RCC 7860 (cell line): ENCODE measurements at places on chromosomes 6 and 20.

DNA sequence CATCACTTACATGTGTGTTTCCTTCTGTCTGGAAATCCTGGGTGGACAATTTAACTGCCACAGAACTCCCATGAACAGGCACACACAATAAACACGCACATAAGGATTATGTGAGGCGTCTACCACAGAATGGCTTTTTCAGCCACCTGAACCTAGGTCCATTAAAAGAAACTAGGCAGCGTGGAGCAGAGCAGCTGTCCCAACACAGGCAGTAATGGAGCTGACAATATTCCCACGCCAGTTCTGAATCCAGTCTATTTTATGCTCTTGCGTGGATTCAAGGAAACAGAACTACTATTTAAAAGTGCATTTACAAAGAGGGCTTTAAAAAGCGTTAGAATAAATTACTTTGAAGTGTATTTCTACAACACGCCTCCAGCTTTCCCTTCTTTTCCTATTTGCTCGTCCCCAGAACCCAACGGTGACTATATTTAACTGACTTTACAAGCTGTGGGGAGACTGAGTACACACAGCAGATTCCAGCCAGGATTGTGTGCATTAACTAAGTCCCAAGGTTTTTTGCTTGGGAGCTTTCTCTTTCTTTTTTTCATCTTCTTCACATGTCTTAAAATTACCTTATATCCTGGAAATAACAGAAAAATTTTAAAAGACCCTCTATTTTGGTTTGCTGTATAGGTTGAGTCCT is 95.9 kb downstream of the GMDS start:
- no peak for DNase-seq

DNA sequence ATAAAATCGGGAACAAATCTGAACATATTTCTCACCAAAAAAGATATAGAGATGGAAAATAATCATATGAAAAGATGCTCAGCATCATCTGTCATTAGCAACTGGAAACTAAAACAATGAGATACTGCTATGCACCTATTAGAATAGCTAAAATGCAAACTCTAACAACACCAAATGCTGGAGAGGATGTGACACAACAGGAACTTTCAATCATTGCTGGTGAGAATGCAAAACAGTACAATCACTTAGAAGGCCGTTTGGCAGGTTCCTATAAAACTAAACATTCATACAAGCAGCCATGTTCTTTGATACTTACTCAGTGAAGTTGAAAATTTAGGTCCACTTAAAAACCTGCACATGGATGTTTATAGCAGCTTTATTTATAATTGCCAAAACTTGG is 67.0 kb downstream of the FAM50B start:
- DNase-seq: no peak

GRCh38 chr6:3376064-3376463 is 80.8 kb downstream of the SLC22A23 start:
- no peak for DNase-seq

- no peak for DNase-seq
Observed at GRCh38 chr20:51420111-51420510, 122.4 kb downstream of the NFATC2 start.

DNA sequence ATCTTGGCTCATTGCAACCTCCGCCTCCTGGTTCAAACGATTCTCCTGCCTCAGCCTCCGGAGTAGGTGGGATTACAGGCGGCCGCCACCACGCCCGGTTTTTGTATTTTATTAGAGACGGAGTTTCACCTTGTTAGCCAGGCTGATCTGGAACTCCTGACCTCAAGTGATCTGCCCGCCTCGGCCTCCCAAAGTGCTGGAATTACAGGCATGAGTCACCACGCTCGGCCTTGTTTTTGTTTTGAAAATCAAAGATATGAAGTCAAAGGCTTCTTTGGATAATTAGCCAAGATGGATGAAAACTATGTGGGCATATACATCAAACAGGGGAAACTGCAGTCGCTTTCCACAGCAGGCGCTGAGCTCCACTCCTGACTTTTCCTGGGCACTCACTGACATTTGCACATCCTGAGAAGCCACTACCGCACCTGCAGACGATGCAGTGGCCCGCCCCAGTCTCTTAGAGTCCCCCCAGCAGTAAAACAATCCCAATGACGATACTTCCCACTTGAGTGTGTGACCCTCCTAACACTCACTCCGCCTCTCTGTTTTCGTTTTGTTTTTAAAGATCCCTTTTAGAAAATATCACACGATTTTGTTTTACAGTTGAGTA is 44.1 kb downstream of the GJA1 start:
- DNase-seq: no peak

- no peak for DNase-seq
Observed at GRCh38 chr20:50866036-50866685, 65.1 kb downstream of the ADNP start.

DNA sequence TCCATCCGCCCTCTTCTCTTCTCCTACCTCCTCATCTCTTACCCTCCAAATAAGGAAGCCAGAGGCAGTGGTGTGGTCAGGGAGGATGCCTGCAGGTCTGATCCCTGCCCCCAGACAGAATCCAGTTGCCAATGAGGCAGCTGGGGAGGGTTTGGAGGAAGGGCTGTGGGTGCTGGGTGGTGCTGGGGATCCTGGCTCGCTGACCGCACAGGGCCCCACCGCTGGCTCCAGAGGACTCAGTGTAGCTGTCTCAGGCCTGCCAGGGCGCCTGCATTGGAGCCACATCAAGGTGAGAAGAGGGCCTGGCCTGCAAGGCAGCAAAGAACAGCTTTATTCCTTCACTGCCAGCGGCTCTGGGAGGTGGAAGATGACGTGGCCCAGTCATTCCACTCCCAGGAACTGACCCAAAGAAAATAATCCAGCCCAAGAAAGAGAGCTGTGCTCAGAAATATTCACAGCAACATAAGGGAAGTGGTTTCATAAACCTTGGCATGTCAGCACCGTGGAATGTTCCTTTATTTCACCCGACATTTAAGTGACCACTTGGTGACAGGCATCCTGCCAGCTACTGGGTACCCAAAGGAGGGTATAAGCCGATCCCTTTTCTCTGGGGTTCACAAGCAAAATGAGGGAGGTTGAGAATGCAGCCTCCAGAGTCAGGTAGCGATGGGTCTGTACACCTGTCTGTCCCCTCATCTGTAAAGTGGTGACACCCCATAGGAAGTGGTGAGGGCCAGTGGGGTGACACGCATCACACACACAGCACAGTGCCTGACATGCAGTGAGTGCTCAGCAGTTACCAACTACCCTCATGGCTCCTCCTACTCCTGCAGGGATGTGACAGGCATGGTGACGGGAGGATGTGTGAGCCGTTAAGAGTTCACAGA is 125.1 kb downstream of the SNX5 start:
- peak; percentile 91 for DNase-seq

GRCh38 chr20:31705598-31706597 is 16.8 kb downstream of the BCL2L1 start:
- no peak for DNase-seq

DNA sequence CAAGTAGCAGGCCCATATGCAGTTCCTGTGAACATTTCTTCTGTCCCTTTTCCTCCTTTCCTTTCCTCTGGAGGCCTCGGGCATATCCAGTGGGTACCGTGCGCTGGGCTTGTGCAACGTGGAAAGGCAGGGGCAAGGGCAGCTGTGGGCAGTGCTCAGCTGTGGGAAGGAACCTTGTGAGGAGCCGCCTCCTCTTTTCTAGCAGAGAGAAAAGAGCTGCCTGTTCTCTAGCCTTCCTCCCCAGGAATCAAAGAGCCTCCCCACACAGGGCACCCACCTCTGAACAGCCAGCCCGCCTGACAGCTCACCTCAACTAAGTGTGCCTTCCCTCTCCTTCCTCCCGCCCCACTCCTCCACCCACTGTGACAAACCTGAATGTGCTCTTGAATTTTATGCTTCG is 143.3 kb upstream of the HDDC2 start:
- no peak for DNase-seq

- no peak for DNase-seq
Observed at GRCh38 chr6:3389390-3390167, 67.3 kb downstream of the SLC22A23 start.

- no peak for DNase-seq
Observed at GRCh38 chr6:138107752-138108592, 753 bp upstream of the PERP start.

DNA sequence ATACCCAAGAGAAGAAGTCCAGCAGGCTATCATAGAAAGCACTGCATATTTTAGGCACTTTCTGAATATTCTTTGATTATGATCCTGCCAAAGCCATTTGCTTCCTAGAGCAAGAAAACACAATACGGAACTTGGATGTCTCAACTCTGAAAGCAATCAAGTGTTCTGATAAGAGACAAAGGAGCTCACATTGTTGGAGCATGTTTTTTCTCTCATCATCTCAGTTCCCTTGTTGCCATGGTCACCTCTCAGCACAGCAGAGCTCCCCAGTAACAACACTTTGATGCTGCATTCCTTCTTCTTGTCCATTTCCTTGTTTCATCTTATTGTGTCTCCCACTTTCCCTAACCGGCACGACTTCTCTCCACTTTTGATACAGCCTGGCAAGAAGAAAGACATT is 168.7 kb upstream of the FUT9 start:
- no peak for DNase-seq

- peak; percentile 20 for DNase-seq
Observed at GRCh38 chr6:35497571-35498421, 917 bp upstream of the TEAD3 start.

DNA sequence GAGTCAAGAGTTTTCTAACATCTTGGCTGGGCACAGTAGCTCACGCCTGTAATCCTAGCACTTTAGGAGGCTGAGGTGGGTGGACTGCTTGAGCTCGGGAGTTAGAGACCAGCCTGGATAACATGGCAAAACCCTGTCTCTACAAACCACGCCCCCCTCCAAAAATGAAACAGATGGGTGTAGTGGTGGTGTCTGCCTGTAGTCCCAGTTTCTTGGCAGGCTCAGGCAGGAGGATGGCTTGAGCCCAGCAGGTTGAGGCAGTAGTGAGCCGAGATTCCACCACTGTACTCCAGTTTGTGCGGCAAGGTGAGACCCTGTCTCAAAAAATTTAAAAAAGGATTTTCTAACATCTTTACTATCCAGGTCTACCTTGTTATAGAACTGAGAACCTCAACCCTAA is 22.0 kb downstream of the FAM8A1 start:
- no peak for DNase-seq

- no peak for DNase-seq
Observed at GRCh38 chr6:28081486-28081751, 1.1 kb downstream of the ZNF165 start.

DNA sequence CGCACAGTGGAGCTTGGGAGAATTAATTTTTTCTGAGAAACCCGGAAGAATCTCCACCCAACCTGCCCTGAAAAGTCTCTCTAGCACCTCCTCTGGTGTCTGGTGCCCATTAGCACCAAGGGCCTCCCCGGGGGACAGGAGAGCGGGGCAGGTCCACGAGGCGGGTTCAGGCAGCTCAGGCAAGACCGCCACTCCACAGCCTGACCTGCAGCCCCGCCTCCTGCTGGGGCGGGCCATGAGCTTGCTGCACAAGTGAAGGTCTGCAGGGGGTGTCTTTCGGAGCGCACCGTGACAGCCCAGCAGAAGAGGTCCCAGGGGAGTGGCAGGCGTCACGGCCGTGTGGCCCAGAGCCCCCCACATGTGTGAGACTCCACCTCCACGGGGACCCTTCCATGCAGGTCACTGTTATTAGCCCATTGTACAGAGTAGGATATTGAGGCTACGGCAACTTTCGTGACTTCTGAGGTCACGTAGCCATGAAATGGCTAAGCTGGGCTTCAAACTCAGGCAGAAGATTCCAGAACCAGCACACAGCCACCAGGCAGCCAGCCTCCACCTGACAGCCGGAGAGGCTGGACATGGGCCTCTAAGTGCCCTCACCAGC is 63.9 kb upstream of the SLCO4A1 start:
- DNase-seq: no peak

GRCh38 chr20:21137078-21137477 is 11.2 kb downstream of the KIZ start:
- DNase-seq: no peak

DNA sequence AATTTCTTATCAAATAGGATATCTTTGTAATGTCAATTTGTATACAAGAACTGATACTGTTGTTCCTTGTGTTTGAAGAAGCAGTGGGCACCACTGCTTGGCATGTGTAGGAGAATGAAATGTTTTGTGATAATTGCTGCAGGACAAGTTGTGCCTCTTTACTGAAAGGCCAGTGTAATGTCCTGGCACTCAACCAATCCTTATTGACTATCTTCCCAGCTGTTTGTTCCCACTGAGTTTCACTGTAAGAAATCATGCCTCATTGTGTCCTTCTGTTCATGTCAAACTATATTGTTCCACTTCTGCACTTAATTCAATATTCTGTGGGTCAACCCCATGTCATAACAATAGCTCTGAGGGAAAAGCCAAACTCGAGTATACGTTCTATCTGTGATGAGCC is 136.1 kb upstream of the FAM83B start:
- no peak for DNase-seq

GRCh38 chr20:36971103-36971502 is 19.6 kb upstream of the SAMHD1 start:
- no peak for DNase-seq

GRCh38 chr6:157298216-157298724 is 25.0 kb downstream of the TMEM242 start:
- DNase-seq: no peak
